ENCODE measurements at places on chromosomes 12 and 14. TPM values are rescaled to one million over a fixed set of nuclear protein-coding genes. Genes with fewer than 3 reads are reported as not detected.

DNA sequence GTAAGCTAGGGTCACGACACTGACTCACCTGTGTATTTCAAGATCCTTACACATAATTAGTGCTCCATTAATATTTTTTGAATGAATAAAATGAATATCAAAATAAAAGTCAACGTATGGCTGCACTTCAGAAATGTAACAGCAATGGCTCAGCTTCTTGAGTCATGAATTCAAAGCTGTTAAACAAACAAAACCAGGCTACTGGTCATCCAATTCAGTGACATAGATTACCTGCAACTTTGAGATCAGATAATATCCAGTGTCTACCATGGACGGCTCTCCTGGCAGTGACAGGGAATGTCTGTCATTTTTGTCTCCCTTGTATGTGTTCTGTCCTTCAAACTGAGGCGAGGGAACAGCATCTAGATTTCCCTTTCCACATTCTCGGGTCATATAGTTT lies 225.6 kb downstream of the EFCAB11 start:
- no peak for DNase-seq

- DNase-seq: no peak
Observed at GRCh38 chr14:55706365-55706684, 126.3 kb downstream of the KTN1 start.

- no peak for DNase-seq
Observed at GRCh38 chr14:98926146-98926545, 345.9 kb downstream of the BCL11B start.

The NFATC4 gene
- polyA plus RNA-seq: 60.4 TPM

- DNase-seq: no peak
Observed at GRCh38 chr12:31528095-31528494, 62.8 kb downstream of the DENND5B start.

DNA sequence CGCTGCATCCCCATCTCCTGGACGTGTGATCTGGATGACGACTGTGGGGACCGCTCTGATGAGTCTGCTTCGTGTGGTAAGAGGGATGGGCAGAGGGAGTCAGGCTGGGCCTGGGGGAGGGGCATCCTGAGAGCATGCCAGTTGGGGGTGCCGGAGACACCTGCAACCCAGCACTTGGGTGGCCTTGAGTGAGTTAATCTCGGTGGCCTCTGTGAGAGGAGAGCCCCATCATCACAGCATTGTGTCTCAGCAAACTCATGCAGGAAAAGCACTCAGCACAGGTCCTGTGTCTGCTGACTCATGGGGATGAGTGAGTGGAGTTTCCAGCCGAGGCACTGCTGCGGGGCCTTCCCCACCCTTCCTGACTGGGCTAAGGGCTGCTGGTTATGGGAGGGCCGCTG lies 19.6 kb upstream of the LRP1-AS start:
- no peak for DNase-seq

- no peak for DNase-seq
Observed at GRCh38 chr14:20489093-20489994, 16.0 kb upstream of the RNASE10 start.

DNA sequence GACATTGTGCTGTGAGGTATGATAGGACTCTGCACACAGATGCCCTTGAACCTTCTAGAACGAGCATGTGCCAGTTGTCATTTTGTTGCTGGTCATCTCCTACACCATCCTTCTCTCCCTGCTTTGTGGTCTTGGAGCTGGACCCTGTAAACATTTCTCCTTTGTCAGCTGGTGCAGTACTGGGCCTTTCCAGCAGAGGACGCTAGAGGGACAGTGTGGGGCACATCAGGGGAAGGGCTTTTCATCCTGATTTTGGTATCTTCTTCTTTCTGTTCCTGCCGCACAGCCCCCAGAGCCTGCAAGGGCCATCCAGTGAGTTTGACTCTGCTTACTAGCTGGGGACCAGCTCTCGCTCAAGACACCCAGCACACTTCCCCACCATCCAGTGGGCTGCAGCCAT lies 484.6 kb downstream of the AACS start:
- no peak for DNase-seq

GRCh38 chr12:81759190-81760051 lies at the start of gene PPFIA2:
TSS of gene PPFIA2 (minus strand) at chr12:81759350.
- DNase-seq: peak; percentile 18

- DNase-seq: no peak
Observed at GRCh38 chr12:1821805-1822204, 1.4 kb downstream of the LRTM2 start.

The SMOC1 gene
- 2.9 TPM for polyA plus RNA-seq

DNA sequence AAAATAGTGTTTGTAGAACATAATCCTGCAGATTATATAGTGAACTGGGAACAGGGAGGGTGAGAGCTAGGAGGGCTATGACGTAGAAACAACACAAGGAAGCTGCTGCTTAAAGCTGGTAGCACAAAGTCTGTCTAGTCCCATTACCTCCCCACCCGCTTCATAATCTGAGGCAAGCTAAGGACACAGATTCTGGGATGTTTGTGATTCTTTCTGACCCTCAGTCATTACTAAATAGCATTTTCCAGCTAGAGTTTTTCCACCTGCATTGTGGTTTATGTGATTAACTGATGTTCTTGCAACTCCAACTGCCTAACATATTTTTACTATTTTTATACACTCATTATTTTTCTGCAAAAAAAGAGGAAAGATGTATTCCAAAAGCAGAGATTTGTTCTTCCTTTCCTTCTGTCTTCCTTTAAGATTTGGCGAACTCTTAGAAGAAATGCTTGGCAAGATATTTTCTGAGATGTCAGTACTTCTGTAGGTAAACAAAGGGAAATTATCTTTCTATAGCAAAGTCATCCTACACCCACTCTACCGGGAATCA lies 293.2 kb upstream of the FAR2 start:
- DNase-seq: peak; percentile 18

The PPP4R4 gene
- polyA plus RNA-seq: 0.29 TPM

DNA sequence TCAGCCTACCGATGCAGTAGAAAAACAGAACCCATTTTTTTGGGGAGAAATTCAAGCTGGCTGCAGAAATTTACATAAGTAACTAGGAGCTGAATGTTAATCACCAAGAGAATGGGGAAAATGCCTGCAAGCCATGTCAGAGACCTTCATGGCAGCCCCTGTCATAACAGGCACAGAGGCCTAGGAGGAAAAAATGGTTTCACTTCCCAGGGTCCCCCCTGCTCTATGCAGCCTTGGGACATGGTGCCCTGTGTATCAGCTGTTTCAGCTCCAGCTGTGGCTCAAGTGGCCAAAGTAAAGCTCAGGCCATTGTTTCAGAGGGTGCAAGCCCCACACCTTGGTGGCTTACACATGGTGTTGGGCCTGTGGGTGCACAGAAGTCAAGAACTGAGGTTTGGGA lies 842.5 kb downstream of the FLRT2 start:
- DNase-seq: no peak

The CLEC4D gene
- polyA plus RNA-seq: not detected

- no peak for DNase-seq
Observed at GRCh38 chr12:121089031-121089812, 43.5 kb upstream of the P2RX7 start.

The GNB3 gene
- 31.9 TPM for polyA plus RNA-seq

The JPH4 gene
- polyA plus RNA-seq: 0.57 TPM

DNA sequence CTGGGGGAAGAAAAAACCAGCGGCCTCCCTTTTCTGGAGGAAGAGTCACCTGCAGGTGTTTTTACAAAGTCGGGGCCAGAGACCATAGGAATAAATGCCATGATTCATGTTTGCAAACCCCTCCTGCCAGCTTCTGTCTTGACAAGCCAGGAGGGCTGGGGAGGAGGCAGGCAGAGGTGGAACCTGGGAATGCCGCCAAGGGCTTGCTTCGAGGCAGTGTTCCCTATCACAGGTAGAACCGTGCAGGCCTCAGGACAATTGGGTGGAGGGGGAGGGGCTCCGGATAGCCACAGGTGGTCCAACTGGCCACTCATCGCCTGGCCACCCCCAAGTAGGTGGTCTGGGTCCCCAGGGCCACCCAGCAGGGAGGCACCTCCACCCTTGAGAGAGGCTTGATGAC lies 14.2 kb upstream of the DLK1 start:
- no peak for DNase-seq

GRCh38 chr12:56878010-56878339 lies 56.2 kb downstream of the SDR9C7 start:
- DNase-seq: no peak

- DNase-seq: no peak
Observed at GRCh38 chr14:98137131-98138025, 1134.6 kb downstream of the BCL11B start.

DNA sequence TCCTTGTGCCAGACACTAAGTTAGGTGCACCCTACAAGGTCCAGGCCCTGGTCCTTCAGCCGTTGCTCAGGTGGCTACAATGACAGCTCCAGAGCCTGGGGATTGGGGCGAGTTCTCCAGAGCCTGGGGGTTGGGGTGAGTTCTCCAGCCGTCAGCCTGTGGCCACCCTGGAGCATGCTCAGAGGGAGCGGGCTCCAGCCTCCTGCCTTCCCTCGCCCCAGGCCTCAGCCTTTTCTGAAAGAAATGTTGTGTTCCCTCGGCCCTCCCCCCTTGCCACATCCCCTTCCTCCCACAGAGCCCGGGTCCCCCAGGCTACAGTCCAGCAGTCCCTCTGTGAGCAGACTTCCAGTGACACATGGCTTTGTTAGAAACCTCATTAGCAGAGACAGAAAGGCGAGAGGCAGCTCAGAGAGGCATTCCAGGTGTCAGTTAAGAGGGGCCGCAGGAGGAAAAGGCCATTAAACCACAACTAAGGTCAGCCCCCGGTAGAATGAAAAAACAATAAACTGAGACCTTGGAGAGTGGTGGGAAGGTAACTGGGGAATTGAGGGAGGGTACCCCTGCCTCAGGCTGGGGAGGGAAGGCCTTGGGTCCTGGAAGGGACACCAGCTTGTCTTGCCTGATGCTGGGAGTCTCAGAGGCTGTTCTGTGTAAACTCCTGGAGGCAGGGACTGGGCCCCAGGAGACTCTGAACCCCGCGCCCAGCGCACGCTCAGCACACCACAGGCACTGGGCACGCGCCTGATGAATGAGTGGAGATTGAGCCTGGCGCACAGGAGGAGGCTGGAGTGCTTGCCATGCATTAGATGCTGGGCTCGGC lies 23.1 kb upstream of the COL2A1 start:
- no peak for DNase-seq

The APOLD1 gene
- 7.3 TPM for polyA plus RNA-seq

The RNU6-8 gene
- polyA plus RNA-seq: not detected

GRCh38 chr12:115697340-115697739 lies 580.2 kb downstream of the MED13L start:
- DNase-seq: no peak

- DNase-seq: no peak
Observed at GRCh38 chr12:104827587-104827986, 130.5 kb downstream of the SLC41A2 start.

The DIO2 gene
- 2.3 TPM for polyA plus RNA-seq

The TMEM132D gene
- 0.87 TPM for polyA plus RNA-seq

- DNase-seq: no peak
Observed at GRCh38 chr14:45251912-45252311, 1.1 kb downstream of the MIS18BP1 start.

The PXMP2 gene
- polyA plus RNA-seq: 16.7 TPM

DNA sequence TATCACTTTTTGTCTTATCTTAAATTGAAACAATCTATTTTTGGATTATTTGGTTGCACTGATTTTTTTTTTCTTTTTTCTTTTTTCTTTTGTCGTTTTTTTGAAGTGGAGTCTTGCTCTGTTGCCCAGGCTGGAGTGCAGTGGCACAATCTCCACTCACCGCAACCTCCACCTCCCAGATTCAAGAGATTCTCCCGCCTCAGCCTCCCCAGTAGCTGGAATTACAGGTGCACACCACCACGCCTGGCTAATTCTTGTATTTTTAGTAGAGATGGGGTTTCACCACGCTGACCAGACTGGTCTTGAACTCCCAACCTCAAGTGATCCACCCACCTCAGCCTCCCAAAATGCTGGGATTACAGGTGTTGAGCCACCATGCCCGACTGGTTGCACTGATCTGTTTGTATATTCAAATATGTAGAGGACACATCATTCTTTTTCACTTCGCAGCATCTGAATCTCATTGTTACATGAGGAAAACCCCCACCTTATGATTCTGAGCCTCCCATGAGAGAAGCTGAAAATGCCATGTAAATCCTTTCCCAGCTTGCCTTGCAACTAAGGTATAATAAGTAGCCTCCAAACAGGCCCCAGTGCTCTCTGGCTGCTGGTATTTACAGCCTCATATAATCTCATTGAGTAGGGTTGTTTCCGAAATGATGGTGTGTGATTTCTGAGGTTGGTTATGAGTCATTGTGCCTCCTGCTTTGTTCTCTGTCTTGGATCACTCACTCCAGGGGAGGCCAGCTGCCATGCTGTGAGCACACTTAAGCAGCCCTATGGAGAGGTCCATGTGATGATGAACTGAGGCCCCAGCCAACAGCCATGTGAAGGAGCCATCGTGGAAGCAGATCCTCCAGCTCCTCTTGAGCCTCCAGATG lies 5.2 kb upstream of the HSP90B1 start:
- no peak for DNase-seq

The DDX51 gene
- polyA plus RNA-seq: 13.6 TPM

DNA sequence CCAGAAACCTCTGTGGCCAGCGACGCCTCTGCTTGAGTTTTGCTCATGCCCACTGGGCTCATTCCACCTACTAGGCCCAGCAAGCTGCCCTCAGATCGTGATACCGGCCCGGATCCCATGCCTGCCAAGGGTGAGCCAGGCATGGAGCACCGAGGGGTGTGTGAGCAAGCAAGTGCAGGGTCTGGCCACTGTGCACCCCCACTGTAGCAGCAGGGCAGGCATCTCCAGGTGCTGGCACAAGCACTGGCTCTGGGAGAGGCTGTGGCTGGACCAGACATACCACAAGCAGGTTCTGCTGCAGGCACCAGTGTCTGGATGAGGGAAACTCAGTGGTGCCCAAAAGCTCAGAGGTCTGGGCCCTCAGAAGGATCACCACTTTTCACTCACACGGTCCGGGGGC lies 20.6 kb downstream of the FAM186A start:
- no peak for DNase-seq

- DNase-seq: no peak
Observed at GRCh38 chr14:104016873-104017650, 68.4 kb upstream of the ASPG start.

The TEAD4 gene
- polyA plus RNA-seq: 85.1 TPM

The SOAT2 gene
- polyA plus RNA-seq: not detected

The KRT79 gene
- not detected for polyA plus RNA-seq

GRCh38 chr12:75103822-75104221 lies 105.8 kb downstream of the KCNC2 start:
- no peak for DNase-seq

The ANKRD9 gene
- polyA plus RNA-seq: 6.9 TPM

DNA sequence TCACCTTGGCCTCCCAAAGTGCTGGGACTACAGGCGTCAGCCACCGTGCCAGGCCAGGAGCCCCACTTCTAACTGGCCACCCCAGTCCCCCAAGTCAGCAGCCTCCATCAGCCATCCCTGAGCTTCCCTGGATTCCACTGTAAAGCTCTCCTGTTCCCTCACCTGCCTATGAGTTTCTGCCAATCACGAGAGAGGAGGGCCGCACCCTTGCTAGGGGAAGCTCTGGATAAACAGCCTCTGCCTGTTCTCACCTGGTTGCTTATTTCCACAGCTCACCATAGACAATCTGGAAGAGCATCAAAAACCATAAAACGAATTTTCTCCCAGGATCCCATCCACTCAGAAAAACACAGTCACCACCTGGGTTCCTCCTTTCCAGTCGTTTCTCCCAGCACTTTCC lies 5.0 kb downstream of the CDCA4 start:
- DNase-seq: no peak

- no peak for DNase-seq
Observed at GRCh38 chr14:86404989-86405649, 875.2 kb downstream of the FLRT2 start.

Measured in muscle of back (tissue), 13 donors.